Uterus (tissue), 4 donors: ENCODE measurements at places on chromosomes 7 and 10. TPM values are rescaled to one million over a fixed set of nuclear protein-coding genes. Genes with fewer than 3 reads are reported as not detected.

GRCh38 chr7:110922906-110923305 is 168.0 kb upstream of the LRRN3 start:
- H3K27ac ChIP-seq, result no peak overlapping the region
- H3K4me1 ChIP-seq, result no peaks in the 10 kb centered on the region
- H3K36me3 ChIP-seq, result no peaks in the 10 kb centered on the region
- no peak for DNase-seq
- H3K4me3 ChIP-seq, result no peak overlapping the region

DNA sequence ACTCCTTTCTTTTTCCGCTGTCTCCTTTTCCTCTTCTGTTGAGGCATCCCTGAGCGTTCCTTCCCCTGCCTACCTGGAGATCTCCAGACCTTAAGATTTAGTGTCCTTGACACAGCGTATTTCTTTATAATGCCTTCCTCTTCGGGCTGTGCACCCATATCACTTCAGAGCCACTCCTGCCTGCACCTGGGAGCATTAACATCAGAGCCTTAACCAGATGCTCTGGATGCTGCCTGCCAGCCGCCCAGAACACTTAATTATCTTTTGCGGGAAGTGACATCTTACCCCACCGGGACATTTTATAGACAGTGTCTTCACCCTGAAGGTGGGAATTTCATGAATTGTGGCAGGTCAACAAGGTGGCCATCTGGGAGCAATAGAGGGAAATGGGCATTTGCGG is 24.2 kb downstream of the UBTD1 start:
- H3K4me3 ChIP-seq, result no peak overlapping the region
- DNase-seq, result no peak
- no peaks in the 10 kb centered on the region for H3K4me1 ChIP-seq
- H3K36me3 ChIP-seq, result no peaks in the 10 kb centered on the region
- no peaks in the 10 kb centered on the region for H3K27me3 ChIP-seq

DNA sequence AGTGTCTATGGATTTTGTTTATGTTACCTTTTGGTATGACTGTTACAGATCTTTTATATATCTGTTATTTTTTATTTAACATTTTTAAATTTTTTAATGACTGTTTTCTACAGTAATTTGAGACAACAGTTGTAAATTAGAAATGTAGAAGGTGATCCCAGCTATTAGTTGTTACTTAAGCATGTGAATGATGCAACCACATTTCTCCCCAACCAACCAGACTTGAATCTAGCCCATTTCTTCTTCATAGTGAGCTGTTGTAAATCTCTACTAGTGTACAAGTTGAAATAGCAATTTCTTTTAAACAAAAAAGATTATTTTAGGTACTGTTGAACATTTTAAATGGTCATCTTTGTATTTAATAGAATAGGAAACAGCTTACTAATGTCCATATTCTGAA is 18.0 kb downstream of the TMEM106B start:
- no peaks in the 10 kb centered on the region for H3K27me3 ChIP-seq
- no peak overlapping the region for H3K27ac ChIP-seq
- H3K4me1 ChIP-seq, result no peaks in the 10 kb centered on the region

DNA sequence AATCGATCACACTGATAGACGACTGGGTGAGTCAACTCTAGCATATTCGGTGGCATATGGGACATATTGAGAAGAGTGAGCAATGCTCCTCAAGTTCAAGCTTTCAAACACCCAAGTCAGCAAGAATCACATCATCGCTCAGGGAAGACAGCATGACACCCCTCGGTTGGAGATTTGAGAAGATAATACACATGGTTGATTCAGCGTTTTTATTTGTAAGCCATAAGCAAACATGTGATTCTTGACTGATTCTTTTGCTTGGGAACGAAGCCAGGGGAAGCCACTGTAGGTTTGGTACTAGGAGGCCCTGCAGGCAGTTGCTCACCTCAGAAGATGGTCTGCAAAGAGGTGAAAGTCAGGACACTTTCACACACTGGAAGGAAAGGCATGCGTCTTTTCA is 12.6 kb downstream of the UCMA start:
- H3K27me3 ChIP-seq, result no peaks in the 10 kb centered on the region
- H3K4me3 ChIP-seq, result no peak overlapping the region
- no peaks in the 10 kb centered on the region for H3K4me1 ChIP-seq
- no peaks in the 10 kb centered on the region for H3K36me3 ChIP-seq

DNA sequence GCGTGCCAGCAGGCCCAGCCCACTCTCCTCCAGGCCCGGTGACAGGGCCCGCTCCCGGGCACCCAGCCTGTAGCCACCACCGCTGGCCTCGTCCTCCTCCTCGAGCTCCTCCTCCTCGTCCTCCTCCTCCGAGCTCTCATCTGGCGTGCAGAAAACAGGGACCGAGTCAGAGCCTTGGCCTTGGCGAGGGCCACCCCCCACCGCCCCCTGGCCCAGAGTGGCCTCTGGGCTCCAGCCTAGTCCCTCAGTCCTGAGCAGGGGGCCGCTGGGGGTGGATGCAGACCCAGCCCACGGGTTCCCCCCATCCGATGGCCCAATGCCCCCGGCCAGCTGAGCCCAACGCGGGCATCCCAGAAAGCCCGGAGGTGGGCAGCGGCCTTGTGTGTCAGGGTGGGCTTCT is 62.9 kb downstream of the SLC29A4 start:
- no peaks in the 10 kb centered on the region for H3K27me3 ChIP-seq
- H3K4me3 ChIP-seq, result no peak overlapping the region
- peaks cover 16% of the 10 kb centered on the region for H3K4me1 ChIP-seq
- no peak overlapping the region for H3K27ac ChIP-seq

DNA sequence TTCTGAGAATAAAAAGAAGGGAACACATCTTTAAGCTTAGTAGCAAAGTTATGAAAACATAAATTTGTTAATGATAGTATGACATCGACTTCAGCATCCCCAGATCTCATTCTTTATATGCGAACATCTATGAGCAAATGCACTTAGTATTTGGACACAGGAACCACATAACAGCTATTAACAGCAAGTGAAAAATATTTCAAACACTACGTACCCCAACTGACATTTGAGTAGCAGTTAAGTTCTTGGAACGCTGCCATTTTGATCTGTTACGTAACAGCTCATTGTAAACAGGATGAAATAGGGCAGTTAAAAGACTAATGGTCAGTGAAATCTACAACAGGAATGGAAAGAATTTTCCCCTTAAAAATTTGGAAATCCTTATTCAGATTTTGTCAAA is 428.9 kb downstream of the TNS3 start:
- no peak overlapping the region for H3K4me3 ChIP-seq
- peak overlapping the region; percentile 25 for H3K27ac ChIP-seq
- no peaks in the 10 kb centered on the region for H3K36me3 ChIP-seq
- no peaks in the 10 kb centered on the region for H3K4me1 ChIP-seq

DNA sequence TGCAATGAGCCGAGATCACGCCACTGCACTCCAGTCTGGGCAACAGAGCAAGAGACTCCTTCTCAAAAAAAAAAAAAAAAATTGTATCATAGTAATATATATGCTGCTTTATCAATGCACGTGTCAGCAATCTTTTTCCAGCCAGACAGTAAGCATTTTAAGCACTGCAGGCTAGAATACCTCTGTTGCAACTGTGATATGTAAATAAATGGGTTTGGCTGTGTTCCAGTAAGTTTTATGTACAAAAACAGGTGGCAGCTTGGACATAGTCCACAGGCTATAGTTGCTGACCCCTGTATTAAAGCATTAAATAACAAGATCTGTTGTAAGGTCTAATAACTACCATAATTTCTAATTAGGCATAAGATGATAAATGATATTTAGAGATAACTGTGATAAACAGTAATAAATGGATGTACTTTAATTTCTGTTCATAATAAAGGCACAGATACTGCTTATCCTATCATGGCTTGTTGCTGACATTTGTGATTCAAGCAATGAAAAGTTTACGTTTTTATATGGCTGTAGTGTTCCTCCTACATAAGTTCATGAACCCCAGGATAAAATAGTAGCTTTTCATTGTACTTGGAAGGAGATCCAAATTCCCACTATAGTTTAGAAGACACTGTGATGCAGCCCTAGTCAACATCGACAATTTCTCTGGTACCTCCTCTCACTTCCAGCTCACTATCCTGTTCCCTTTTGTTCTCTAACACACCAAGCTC is 161.4 kb downstream of the ELMO1 start:
- H3K4me1 ChIP-seq, result no peaks in the 10 kb centered on the region
- no peak overlapping the region for H3K4me3 ChIP-seq
- DNase-seq, result no peak
- H3K36me3 ChIP-seq, result no peaks in the 10 kb centered on the region
- H3K27ac ChIP-seq, result no peak overlapping the region

- no peaks in the 10 kb centered on the region for H3K36me3 ChIP-seq
- H3K27ac ChIP-seq, result no peak overlapping the region
Observed at GRCh38 chr7:128021366-128021765, 9.9 kb downstream of the LRRC4 start.

DNA sequence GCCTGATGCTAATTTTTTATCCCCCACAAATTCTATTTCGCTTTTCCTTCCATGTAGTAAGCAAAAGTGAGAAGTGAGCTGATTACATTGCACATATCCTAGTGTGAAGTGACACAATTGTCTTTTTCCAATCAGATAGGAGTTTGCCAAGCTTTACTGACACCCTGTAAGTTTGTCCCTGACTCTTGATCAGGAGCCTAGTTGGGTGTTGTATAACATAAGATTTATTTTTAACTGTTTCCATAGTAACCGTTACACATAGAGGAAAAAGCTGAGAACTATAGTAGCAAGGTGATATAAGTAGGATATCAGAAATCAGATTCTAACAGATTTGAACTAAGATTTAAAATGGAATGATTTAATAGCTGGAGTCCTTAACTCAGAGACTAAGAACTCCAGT is 31.2 kb downstream of the EXOC4 start:
- no peaks in the 10 kb centered on the region for H3K27me3 ChIP-seq
- no peaks in the 10 kb centered on the region for H3K36me3 ChIP-seq
- H3K27ac ChIP-seq, result no peak overlapping the region
- DNase-seq, result no peak
- H3K4me1 ChIP-seq, result no peaks in the 10 kb centered on the region

DNA sequence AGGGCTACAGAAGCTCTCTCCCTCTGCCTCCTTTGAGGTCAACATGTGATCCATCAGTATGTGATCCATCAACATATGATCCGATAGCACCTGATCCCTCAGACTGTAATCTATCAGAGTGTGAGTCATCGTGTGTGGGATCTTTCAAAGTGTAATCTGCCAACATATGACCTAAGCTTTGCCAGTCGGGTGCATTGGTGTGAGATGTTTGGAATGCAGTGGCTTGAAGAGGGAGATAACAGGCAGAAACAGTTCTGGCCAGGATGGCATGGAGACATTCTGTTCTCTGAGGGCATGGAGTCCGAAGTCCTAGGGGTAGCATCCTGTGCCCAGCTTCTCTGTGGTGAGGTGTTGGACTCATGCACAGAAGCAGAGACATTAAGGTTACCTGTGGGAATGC is 217.7 kb upstream of the ETV1 start:
- DNase-seq, result no peak
- H3K4me1 ChIP-seq, result no peaks in the 10 kb centered on the region
- no peaks in the 10 kb centered on the region for H3K27me3 ChIP-seq
- no peaks in the 10 kb centered on the region for H3K36me3 ChIP-seq
- H3K27ac ChIP-seq, result no peak overlapping the region

DNA sequence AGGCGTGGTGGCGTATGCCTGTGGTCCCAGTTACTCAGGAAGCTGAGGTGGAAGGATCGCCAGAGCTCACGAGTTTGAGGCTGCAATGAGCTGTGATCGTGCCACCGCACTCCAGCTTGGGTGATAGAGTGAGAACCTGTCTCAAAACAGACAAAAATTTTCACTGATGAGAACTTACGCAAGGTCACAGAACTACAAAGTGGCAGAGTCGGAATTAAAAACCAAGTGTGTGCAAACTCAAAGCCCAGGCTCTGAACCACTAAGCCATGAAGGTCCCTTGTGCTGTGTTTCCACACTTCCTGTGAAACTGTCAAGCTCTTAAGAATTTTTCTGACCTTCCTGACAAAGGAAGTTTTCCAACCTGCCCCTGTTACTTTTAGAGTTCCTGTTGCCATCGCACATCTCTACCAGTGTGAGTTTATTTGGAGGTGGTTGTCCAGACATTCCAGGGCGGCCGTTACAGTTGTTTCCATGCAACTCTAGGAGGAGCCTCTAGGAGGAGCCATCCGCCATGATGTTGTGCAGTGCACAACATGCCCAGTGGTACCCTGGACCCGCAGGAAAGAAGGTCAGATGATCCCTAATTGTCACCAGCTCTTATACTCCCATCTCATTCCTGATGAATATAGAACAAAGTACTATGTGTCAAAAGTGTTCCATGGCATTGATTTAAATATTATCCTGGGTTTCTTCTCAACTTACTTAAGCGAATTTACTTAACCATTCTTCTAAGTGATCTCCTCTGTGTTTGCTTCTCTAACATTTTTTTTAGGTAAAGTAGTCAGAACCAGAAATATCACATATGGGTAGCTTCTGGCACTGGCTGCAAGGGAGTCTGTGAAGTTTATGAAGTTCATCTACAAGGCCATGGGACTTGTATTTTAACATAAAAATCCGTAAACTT is 49.0 kb upstream of the LYZL1 start:
- no peak for DNase-seq
- no peaks in the 10 kb centered on the region for H3K4me1 ChIP-seq
- H3K27ac ChIP-seq, result peak overlapping the region; percentile 13

GRCh38 chr7:145398758-145399157 is 562.9 kb upstream of the TPK1 start:
- H3K4me3 ChIP-seq, result no peak overlapping the region
- no peak overlapping the region for H3K27ac ChIP-seq
- no peak for DNase-seq
- H3K4me1 ChIP-seq, result no peaks in the 10 kb centered on the region

GRCh38 chr10:93462371-93462770 is 19.8 kb downstream of the MYOF start:
- H3K4me3 ChIP-seq, result no peak overlapping the region
- H3K27ac ChIP-seq, result peak overlapping the region; percentile 91
- peak; percentile 13 for DNase-seq
- no peaks in the 10 kb centered on the region for H3K27me3 ChIP-seq
- no peaks in the 10 kb centered on the region for H3K36me3 ChIP-seq

Gene MMD2
- not detected for total RNA-seq

Gene NANOS1
- total RNA-seq, result 0.29 TPM

Gene CFAP69
- 5.9 TPM for total RNA-seq

Gene EGR2
- 0.26 TPM for total RNA-seq

Gene FAM25C
- not detected for total RNA-seq

Gene ATG9B
- total RNA-seq, result 1.5 TPM
